ENCODE measurements at places on chromosomes 12 and 14.

GRCh38 chr14:55073856-55074255, 22.4 kb downstream of the MAPK1IP1L start:
- no peaks in the 10 kb centered on the region for H3K27me3 ChIP-seq
- H3K4me1 ChIP-seq = 0 out of 2 replicates have a peak, but pooled peaks cover 4% of the 10 kb centered on the region
- H3K27ac ChIP-seq = no peak overlapping the region
- DNase-seq = no peak

DNA sequence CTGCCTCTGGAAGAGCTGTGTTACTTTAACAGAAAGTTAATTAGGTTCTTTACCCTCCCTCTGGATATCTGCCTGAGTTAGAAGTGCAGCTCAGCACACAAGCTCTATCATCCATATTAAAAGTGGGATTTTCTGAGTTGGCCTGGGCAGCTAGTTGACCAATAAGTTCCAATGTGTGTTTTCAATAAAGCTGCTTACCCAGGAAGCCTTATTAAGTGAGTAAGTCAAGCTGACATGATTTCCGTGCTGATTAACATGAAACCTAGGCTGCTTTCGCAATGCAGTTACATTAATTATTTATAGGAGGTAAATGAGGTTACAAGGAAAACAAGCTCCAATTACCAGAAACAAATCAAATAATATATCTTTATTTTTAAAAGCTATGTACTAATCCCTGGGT, 4.8 kb downstream of the NEUROD4 start:
- H3K27ac ChIP-seq = no peak overlapping the region
- DNase-seq = no peak
- H3K4me1 ChIP-seq = no peaks in the 10 kb centered on the region
- no peaks in the 10 kb centered on the region for H3K36me3 ChIP-seq
- H3K27me3 ChIP-seq = no peaks in the 10 kb centered on the region

DNA sequence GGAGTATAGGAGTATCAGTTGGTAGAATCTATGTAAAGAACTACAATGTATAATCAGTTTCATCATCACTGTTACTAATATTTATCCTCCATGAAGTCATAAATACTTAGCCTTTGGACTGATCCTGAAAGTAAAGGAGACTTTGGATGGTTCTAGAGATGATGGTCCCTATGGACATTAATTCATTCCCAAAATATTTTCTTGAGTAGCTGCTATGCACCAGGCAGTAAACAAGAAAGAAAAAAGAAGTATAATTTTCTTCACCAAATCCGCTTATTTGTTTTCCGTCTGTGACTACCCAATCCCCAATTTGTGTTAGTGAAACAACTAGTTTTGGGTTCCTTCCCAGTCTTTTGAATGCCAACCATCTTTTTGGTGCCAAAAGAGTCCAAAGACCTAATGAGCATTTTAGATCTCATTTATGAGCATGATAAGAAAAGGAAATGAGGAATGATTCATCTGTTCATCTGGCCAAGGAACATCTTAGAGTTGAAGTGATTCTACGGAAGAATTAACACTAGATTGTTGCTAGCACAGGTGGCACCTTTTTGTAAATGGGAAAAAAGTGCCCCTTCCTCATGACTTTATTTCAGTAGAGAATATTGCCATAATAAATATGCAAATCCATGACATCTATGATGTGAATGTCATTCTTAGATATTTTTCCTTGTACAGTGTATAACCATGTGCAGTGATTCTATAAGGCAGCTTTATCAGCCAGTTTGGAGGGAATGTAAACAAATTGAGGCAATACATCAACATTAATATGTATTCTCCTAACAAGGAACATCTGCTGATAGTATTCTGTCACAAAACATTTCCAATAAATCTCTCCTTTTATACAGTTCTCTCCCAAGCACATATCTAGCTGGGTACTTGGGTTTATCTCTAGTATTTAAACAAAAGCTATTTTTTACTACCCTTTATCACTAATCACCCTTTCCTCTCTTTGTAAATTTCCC, 85.1 kb upstream of the CCDC91 start:
- no peaks in the 10 kb centered on the region for H3K27me3 ChIP-seq
- peaks cover under 1% of the 10 kb centered on the region for H3K4me1 ChIP-seq
- H3K4me3 ChIP-seq = no peak overlapping the region
- H3K36me3 ChIP-seq = no peaks in the 10 kb centered on the region

- H3K27ac ChIP-seq = no peak overlapping the region
- peaks cover 22% of the 10 kb centered on the region for H3K4me1 ChIP-seq
- H3K36me3 ChIP-seq = no peaks in the 10 kb centered on the region
Observed at GRCh38 chr12:51949342-51950030, 2.0 kb upstream of the ACVR1B start.

- H3K27ac ChIP-seq = no peak overlapping the region
- H3K36me3 ChIP-seq = no peaks in the 10 kb centered on the region
Observed at GRCh38 chr14:75303381-75303789, 24.8 kb downstream of the FOS start.

DNA sequence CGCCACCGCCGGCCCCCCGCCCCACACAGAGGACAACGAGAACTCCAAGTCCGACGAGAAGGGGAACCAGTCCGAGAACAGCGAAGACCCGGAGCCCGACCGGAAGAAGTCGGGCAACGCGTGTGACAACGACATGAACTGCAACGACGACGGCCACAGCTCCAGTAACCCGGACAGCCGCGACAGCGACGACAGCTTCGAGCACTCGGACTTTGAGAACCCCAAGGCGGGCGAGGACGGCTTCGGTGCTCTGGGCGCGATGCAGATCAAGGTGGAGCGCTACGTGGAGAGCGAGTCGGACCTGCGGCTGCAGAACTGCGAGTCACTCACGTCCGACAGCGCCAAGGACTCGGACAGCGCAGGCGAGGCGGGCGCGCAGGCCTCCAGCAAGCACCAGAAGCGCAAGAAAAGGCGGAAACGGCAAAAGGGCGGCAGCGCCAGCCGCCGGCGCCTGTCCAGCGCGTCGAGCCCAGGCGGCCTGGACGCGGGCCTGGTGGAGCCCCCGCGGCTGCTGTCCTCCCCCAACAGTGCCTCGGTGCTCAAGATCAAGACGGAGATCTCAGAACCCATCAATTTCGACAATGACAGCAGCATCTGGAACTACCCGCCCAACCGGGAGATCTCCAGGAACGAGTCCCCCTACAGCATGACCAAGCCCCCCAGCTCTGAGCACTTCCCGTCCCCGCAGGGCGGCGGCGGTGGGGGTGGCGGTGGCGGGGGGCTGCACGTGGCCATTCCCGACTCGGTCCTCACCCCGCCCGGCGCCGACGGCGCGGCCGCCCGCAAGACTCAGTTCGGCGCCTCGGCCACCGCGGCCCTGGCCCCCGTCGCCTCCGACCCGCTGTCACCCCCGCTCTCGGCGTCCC, 150.9 kb downstream of the EGLN3 start:
- no peaks in the 10 kb centered on the region for H3K27me3 ChIP-seq
- DNase-seq = no peak
- H3K4me1 ChIP-seq = no peaks in the 10 kb centered on the region
- H3K4me3 ChIP-seq = no peak overlapping the region
- no peaks in the 10 kb centered on the region for H3K36me3 ChIP-seq

- no peak for DNase-seq
- no peaks in the 10 kb centered on the region for H3K27me3 ChIP-seq
- H3K36me3 ChIP-seq = peaks cover 9% of the 10 kb centered on the region
- H3K4me3 ChIP-seq = no peak overlapping the region
Observed at GRCh38 chr12:120249875-120250795, 15.4 kb downstream of the PXN start.

DNA sequence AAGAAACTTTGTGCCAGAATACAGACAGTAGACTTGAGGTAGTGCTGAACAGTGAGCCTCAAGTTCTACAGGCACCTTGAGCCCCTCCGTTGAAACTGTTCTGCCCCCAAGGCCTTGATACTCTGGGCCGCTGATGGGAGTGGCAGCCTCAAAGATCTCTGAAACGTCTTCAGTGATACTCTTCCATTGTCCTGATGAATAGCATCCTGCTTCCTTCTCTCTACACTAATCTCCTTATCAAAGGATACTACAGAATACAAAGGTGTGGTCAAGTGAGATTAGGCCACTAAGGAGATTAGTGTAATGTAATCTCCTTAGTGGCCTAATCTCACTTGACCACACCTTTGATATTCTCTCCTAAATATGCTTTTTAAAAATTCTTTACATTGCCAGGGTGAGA, 419.8 kb upstream of the SEL1L start:
- H3K27ac ChIP-seq = no peak overlapping the region
- no peak for DNase-seq
- H3K27me3 ChIP-seq = no peaks in the 10 kb centered on the region
- no peaks in the 10 kb centered on the region for H3K36me3 ChIP-seq
- H3K4me3 ChIP-seq = no peak overlapping the region
